ENCODE measurements at places on chromosomes 3 and 15. TPM values are rescaled to one million over a fixed set of nuclear protein-coding genes. Genes with fewer than 3 reads are reported as not detected.
A peak's percentile ranks its signal among the peaks of the same experiment; 100 is the strongest.

GRCh38 chr15:83919978-83920510 is 266.1 kb downstream of the ADAMTSL3 start:
- no peak for DNase-seq

DNA sequence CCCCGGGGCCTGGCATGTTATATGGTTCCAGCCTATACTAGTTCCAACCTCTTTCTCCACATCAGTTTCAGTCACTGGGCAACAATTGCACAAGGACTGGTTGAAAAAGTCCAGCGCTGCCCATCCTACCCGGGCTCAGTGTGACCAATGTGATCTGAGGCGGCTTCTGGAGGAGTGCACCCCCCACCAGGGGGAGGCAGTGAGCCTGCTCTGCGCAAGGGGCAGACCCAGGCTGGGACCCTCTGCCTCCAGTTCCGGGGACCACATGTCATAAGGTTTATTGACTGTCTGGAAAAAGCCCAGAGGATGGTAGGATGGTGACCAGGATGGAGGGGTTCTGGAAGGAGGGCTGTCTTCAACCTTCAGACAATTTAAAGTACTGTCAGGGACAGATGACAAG is 25.6 kb upstream of the NR2E3 start:
- no peak for DNase-seq

Gene CRABP1
- total RNA-seq: 2.2 TPM

- no peak for DNase-seq
Measured at GRCh38 chr3:123700791-123701722, 116.2 kb upstream of the HACD2 start.

Gene DLEC1
- total RNA-seq: not detected

DNA sequence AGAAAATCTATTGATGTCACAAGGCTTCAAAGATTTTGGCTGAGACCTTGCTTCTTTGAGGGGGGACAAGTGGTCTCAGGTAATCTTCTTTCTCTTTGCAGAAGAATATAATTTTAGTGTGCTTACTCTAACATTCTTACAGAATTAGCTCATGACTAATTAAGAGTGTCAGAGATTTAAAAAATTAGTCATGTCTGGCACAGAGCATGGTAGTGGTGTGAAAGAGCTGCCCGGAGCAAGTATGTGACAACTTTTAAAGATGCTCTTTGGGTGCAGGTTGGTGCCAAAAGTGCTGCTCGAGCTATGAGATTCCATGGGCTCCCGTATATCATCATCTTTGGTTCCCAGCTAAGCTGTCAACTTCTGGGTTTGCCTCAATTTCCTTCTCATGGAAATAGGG is 31.1 kb downstream of the CYP19A1 start:
- no peak for DNase-seq

DNA sequence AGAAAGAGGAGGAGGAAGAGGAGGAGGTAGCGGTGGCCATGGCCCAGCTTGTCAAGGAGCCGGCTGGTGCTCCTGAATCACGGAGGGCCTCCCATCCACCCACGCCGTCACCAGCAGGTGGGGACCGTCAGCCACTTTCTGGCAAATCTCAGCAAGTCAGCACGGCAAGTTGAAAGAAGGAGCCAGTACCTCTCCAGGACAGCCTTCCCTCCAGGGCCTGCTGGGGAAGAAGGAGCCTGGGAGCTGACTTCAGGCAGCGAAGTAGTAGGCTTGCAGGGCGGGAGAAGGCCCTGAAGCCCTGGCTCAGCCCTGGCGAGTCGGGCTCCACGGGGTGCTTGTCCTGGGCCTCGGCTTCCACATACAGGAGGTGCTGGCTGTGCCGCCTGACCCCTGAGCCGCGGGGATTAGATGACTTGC is 99.2 kb upstream of the TRPM1 start:
- DNase-seq: peak; percentile 72

Gene IL5RA
- total RNA-seq: 0.80 TPM

- no peak for DNase-seq
Measured at GRCh38 chr3:29406291-29406832, 125.5 kb downstream of the RBMS3 start.

Data from Daoy (cell line).